ENCODE measurements at places on chromosomes 7 and 10. TPM values are rescaled to one million over a fixed set of nuclear protein-coding genes. Genes with fewer than 3 reads are reported as not detected.
A peak's percentile ranks its signal among the peaks of the same experiment; 100 is the strongest.

Gene ALOX5
- polyA plus RNA-seq = 1.9 TPM

DNA sequence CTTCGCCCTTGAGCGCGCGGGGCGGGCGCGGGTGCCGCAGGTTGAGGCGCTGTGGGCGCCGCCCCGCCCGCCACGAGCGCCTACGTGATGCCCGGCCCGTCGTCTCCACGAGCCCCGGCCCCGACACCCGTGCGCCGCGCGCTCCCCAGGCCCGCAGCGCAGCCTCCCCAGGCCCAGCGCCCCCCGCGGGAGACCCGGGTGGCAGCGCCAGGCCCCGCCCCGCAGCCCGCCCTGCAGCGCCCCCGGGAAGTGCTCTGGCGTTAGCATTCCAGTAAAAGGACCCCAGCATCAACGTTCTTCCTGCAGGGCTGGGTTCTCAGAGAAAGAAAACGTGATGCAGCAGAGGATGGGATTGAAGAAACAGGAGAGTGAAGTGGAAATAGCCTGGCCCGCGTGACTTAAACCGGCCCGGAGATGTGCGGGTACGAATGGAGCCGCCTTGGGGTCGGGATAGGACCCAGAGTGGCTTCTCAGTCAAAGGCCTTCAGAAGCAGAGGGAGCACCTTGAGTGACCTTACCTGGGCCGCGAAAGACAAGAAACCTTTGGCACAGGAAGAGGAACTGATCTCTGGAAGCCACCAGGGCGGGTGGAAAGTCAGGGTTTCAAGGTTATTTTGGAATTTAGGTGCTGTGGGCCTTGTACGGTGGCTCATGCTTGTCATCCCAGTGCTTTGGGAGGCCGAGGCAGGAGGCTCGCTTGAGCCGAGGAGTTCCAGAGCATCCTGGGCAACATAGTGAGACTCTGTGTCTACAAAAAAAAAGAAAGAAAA, 1.8 kb downstream of the PFKP start:
- peak; percentile 15 for DNase-seq

DNA sequence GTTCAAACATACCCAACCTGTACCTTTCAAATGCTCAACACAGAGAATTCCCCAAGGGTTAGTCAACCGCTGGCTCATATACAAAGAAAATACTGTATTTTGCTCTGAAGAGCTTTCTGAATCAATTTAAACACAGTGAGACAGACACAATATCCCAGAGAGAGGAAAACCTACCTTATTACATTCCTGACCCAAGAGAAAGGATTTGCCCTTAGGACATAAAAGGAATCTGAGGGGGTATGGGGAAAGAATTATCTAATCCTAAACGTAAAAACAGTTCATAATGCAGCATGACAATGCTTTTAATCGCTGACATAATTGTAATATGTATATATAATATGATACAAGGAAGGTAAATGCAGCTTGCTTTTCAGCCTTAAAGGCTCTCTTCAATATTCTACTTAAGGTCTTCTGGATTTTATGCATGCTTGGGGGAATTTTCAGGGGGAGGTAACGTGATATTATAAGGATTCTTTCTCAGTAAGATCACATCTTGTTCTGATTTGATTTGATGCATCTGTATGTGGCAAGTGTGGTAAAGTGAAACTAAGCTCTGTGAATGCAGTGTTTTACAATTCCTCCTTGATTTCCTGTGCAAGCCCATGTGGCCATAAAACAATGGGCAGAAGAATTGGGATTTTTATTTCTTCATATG, 240.5 kb downstream of the GLI3 start:
- DNase-seq = no peak

GRCh38 chr10:45179691-45180090, 135.7 kb downstream of the OR13A1 start:
- no peak for DNase-seq

DNA sequence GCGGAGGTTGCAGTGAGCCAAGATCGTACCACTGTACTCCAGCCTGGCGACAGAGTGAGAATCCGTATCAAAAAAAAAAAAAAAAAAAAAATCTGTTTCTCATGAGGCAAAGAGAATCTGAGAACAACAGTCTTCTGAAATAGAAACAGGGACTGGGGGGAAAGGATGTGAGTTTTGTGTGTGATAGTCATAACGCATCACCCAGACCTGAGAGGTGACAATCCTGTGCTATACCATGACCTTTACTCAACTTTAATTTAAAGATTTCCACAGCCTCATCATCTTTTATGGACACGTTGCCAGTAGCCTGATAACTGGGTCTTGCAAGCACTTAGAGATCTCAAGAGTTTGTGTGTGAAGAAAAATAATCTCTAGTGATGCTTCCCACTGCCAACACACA, 2.3 kb downstream of the ATXN7L1 start:
- DNase-seq = no peak

All from immature natural killer cell (primary cell).